ENCODE measurements at places on chromosomes 5 and 9. TPM values are rescaled to one million over a fixed set of nuclear protein-coding genes. Genes with fewer than 3 reads are reported as not detected.

DNA sequence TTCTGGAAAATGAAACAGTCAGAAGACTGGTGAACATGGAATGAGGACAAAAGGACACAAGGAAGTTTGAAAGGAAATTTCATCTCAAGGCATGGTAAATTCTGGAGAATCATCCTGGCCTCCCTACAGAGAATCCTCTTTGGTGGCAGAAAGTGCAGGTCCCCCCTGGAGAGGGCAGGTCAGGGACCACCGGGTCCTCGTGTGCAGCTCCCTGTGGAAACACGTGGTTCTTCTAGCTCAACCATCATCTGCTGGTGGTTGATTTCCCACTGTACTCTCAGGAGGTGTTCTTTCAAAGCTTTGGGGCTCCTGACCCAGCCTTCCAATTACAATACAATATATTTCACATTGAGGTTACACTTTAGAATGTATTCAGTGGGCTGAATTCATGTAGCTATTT is 2.6 kb upstream of the GTF3C5 start:
- DNase-seq, result no peak

Gene ABLIM3
- 32.8 TPM for total RNA-seq

DNA sequence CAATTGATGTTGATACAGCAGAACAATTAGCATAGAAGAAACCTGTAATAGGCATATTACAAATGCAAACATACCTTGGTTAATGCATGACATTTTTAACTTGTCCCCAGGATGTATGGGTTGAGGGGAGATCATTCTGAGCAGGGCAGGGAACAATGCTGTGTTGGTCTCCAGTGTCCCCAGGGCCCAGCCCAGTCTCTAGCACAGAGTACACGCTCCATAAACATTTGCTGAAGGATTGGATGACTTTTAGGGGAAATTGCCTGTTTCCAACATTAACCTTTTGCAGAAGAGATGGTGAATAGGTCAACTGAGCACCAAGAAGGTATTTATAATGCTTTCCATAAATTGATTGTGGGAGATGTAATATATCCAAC is 20.0 kb downstream of the ANKRA2 start:
- no peak for DNase-seq

Gene LURAP1L
- total RNA-seq, result 49.0 TPM

Gene KCNV2
- total RNA-seq, result not detected

DNA sequence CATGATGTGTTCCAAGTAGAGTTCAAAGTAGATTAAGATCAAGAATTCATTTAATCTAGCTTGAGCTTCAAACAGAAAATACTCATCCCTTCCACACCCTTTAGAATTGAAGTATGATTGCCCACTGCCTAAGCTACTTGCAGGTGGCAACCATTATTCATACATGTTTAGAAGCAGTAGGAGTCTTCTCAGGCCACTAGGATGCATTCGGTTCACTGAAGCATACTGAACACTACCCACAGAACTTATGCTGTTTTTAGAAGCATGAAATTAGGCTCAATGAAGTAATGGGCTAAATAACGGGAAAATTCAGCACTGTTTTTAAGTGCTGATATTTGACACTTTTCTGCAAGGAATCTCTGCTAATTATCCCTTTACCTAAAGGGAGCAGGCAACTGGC is 263.4 kb downstream of the DEPDC1B start:
- no peak for DNase-seq

GRCh38 chr5:109418712-109419352 is 9.1 kb upstream of the PJA2 start:
- DNase-seq, result no peak

DNA sequence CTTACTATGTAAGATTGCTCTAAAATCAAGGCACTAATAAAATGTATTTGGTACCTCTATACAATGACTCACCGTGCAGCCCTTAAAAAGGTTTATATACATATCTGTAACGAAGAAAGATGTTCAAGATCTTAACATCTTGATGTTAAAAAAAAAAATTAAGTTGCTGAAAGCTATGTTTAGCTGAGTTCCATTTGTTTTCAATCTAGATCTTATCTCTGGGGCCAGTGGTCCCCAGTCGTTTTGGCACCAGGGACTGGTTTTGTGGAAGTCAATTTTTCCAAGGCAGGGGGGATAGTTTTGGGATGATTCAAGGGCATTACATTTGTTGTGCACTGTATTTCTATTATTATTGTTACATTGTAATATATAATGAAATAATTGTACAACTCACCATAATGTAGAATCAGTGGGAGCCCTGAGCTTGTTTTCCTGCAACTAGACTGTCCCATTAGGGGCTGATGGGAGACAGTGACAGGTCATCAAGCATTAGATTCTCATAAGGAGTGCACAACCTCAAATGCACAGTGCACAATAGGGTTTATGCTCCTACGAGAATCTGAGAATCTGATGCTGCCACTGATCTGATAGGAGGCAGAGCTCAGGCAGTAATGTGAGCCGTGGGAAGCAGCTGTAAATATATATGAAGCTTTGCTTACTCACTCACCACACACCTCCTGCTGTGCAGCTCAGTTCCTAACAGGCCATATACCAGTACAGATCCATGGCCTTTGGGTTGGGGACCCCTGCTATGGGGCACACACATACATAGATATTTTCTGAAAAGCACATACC is 27.6 kb upstream of the TSLP start:
- peak; percentile 49 for DNase-seq

GRCh38 chr5:177430140-177430951 is 3.9 kb downstream of the GRK6 start:
- DNase-seq, result no peak

DNA sequence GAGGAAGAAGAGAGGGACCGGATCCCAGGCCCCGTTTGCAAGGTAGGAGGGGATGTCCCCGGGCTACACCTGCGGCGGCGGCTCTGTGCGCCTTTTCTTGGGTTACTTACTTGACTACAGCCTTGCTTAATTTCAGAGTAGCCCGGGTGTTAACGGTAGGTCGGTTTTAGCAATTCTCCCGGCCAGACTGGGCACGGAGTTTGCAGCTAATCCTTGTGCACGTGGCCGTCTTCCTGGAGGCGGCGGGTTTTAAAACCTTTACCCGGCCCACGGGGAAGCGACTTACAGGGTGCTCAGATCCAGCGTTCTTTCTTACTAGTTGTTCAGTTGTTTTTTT is 313 bp downstream of the BRIX1 start:
- DNase-seq, result no peak

- no peak for DNase-seq
Observed at GRCh38 chr5:177983763-177984583, 12.1 kb downstream of the PROP1 start.

- no peak for DNase-seq
Observed at GRCh38 chr5:88244686-88245085, 24.0 kb downstream of the TMEM161B start.

Gene FPGS
- 77.7 TPM for total RNA-seq

- DNase-seq, result no peak
Observed at GRCh38 chr5:107321906-107322305, 348.8 kb downstream of the EFNA5 start.

DNA sequence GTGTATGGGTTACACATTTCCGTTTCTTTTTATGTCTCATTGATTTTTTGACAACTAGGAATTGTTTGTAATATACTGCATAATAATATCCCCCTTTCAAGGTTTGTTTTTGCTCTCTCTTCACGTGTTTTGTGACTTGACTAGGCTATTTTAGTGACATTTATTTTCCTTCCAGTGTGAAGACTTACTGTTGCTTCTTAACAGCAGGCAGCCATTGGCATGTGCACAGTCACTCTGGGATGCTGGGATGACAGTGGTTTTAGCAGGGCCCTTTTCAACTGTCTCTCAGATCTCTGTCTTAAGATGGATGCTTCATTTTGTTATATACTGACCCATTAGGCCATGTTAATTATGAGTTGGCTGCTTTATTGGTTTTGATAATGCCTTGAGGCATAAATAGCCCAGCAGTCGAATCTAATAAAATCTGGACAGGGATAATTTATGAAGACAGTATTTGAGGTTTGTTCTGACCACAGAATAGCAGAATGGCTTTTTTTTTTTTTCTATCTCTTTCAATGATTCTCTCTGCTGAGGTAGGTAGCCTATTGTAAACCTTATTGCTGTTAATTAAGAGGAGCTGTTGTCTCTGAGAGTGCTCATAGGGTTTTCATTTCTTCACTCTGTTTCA is 536.0 kb downstream of the GABRG2 start:
- no peak for DNase-seq

GRCh38 chr9:80954521-80954920 is 734.8 kb downstream of the TLE1 start:
- no peak for DNase-seq

Gene NDUFB6
- total RNA-seq, result 43.6 TPM

Gene NUTM2G
- total RNA-seq, result not detected

Gene MED10
- 9.3 TPM for total RNA-seq

DNA sequence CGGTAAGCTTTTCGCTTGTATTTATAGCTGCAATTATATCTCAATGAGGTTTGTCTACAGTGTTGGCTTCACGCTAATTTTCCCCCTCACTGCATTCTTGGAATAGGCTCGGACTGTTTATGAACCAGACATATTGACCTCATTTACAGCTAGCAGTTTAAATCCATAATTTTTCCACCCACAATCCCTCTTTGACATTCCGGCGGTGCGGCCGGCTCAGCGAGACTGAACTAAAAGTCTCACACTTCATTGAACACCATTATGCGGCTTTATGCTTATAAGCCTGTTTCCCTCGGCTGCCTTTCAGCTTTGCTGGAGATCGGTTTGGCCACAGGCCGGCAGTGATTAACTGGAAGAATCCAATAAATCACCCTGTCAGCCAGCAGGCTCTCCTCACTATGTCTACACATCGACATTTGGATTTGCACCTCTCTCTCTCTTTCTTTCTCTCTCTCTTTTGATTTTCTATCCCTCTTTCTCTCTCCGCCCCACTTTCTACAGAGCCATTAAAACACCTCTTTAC is 315.0 kb upstream of the TLE4 start:
- DNase-seq, result peak; percentile 43

GRCh38 chr9:73839471-73839870 is 657.7 kb upstream of the RORB start:
- no peak for DNase-seq

DNA sequence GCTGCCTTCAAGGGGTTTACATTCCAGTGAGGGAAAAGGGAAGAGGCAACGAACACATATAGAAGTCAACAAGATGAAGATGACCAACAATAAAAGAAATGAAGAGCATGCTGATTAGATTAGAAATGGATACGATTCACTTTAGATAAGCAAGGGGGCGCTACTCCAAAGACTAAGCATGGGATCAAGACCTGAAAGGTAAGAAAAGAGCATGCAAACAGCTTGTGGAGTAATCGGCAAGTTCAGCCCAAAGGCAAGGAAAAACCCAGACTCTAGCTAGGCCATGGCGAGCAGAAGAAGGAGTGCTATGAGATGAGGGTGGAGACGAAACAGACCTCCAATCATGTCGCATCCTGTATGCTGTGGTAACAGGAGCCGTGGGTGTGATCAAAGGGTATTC is 124.4 kb downstream of the FANCC start:
- no peak for DNase-seq

- peak; percentile 43 for DNase-seq
Observed at GRCh38 chr9:93827545-93828330, 127.4 kb downstream of the BARX1 start.

DNA sequence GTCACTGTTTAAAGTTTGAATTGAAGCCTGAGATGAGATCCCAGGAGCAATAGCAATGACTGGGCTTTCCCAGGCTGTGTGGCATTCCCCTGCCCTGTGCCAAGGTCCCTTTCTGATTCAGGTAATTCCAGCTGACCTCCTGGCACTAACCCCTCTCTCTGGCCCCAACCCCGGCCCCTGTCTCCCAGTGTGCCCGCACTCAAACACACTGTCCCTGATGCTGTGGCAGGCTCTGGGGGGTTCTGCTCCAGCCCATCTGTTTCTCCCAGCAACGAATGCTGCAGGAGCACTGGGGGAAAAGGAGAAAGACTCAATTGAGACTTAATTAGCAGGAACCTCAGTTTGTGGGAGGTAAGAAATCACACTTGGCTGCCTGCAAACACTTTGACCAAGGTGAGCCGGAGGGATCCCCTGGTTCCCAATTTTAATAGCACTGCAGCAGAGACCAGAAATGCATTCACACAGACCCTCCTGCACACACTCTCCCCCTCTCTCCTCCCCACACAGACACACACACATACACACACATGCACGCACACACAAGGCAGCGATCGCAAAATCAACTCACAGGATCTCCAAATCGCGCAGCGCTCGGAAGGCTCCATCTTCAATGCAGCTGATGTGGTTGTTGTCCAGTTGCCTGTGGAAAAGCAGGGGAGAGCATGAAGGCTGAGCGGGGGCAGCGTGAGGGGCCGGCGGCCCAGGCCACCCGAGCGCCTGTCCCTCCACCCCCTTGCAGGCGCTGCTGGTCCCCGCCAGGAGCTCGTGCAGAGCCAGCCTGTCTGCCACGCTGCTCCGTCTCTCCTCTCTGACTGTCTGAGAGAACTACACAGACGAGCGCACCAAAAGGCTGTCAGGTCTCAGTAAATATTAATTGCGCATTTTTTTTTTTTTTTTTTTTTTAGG is 265.1 kb upstream of the PANK3 start:
- no peak for DNase-seq

- peak; percentile 53 for DNase-seq
Observed at GRCh38 chr5:142253938-142254337, 70.9 kb downstream of the SPRY4 start.

Gene ASS1
- 88.3 TPM for total RNA-seq

Gene IL3
- total RNA-seq, result not detected

DNA sequence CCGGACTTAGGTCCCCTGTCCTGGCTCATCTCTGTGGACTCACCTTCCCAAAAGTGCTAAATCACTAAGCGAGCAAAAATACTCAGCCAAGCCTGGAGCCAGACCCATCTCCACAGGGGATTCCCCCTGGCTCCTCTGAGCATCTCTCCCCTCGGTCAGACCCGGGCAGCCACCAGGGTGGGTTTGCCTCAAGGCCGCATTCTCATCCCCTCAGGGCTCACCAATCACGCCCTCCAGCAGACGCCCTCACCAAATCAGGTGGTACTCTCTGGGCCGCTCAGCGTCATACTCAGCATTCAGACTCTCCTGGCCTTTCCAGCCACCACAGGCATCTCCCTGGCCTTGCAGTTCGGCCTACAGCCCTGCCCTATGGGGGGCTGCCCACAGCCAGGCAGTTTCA is 49.7 kb downstream of the C5orf15 start:
- DNase-seq, result no peak

Gene MZB1
- 0.43 TPM for total RNA-seq
